Umbilical cord (tissue), 2 donors: ENCODE measurements at places on chromosomes 3 and 15.

GRCh38 chr3:54843352-54843751 is 84.5 kb downstream of the LRTM1 start:
- no peak for DNase-seq

DNA sequence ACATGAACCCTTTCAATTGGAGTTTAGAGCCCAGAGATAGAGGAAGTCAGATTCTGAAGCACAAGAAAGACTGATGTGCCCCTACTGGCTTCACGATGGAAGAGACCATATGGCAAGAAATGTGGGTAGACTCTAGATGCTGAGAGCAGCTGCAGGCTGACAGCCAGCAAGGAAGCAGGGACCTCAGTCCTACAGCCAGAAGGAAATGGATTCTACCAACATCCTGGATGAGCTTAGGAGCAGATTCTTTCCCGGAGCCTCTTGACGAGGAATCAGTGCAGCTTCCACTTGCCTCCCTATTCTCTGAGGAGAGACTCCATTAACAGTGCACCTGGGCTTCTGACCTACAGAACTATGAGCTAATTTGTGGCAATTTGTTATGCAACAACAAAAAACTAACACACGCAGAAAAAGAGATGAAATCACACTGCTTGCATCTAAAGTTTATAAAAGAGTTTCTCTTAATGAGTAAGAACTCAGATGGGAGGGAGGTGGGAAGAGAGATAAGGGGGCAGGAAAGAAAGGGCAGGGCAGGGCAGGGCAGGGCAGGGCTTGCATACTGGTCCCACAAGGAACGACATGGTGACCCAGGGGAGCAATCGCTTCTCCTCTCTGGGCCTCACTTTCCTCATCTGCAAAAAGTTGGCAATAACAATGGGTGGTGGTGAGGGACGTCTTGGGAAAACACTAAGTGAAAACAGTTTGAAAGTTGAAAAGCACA is 440.9 kb downstream of the FOXP1 start:
- DNase-seq, result no peak

DNA sequence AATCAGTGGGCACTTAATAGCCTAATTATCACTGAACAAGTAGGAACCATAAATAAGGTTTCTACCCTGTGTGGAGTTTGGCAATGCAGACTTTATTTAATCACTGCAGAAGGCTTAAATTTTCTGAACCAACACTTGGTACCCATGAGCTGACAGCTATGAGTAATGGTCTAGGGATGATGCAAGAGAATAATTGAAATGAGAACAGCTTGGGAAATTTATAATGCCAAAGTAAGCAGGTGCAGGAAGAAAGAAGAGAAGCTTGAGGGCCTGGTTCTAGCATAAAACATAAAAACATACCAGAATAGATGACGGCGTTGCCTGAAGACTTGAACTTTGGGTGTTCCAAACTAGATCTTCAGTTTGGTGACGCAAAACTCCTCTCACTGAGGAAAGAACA is 67.0 kb downstream of the IMPG2 start:
- DNase-seq, result no peak

DNA sequence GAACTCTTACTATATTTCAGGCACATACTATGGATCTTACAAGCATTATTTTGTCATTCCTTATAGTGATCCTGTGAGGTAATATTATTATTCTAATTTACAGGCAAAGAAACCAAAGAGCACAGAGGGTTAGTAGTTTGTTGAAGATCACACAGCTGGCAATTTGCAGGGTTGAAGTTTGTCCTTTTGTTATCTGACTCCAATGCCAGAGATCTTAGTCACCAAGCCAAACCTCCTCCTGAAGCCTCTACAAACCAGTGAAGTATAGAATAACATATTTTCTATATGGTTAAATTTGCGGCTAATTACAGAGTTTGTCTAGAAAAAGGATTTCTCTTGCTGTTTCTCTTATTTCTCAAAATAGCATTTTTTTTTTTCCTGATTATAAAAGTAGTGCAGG is 11.2 kb downstream of the ISLR2 start:
- DNase-seq, result no peak

- DNase-seq, result peak; percentile 77
These were observed 3.1 kb downstream of the CMTM6 start for GRCh38 chr3:32499585-32499984.

DNA sequence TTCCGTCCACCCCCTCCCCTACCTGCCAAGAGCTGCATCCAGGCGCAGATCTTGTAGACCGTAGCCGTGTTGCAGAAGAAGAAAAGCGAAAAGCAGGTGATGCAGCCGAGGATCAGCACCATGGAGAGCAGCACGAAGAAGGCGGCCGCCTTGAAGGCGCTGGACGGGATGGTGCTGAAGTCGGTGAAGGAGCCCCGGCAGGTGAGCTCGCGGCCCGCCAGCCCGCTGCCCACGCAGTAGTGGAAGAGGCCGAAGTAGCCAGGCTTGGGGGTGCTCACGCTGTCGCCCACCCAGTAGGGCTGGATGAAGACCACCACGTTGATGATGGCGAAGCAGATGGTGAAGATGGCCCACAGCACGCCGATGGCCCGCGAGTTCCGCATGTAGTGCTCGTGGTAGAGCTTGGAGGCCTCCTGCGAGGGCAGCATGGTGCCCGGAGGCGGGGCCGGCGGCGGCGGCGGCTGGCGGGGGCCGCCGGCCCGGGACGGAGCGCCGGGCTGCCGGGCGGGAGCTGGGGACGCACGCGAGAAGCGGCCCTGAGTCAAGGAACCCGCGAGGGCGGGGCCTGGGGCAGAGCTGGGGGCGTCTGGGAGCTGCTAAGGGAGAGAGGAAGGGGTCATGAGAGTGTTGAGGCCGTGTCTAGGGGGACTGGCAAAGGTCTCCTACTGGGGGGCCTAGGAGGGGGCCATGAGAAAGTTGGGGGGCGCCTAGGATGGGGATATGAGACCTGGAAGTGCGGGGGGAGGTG is 1.2 kb downstream of the LHFPL4 start:
- DNase-seq, result peak; percentile 61

DNA sequence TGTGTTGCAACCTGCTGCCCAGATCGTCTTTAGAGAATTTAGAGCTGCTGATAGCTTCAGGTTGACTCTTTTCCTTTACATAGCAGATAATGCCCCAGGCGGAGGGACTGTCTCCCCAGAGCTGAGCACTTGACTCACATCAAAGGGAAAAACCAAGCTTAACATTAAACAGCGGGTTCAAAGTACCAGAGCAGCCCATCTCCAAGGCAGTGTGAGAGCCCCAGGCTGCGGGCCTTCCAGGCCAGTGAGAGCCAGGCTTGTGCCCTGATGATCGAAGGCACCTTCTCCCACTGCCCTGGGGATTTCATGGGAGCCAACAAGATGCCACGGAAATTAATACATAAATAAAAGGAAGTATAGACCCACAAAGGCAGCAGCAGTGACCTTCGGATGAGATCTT is 275.6 kb downstream of the XXYLT1 start:
- DNase-seq, result no peak

DNA sequence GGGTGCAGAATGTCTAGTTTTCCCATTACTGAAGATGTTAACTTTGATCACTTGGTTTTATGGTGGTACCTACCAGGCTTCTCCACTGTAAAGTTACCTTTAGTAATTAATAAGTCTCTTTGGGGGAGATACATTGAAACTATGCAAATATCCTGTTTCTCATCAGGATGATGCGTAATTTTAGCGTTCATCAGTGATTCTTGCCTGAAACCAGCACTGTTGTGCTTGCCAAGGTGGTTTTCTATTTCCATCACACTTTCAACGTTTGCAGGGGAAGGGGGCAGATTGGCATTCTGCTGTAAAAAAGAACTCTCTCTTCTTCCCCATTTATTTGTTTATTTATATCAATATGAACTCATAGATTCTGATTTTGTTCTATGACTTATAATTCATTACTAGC is 61.0 kb downstream of the SSR3 start:
- no peak for DNase-seq

- DNase-seq, result no peak
These were observed 2.8 kb downstream of the UBE2E1 start for GRCh38 chr3:23808525-23808924.

GRCh38 chr3:155352900-155353490 is 59.5 kb upstream of the STRIT1 start:
- DNase-seq, result peak; percentile 72

DNA sequence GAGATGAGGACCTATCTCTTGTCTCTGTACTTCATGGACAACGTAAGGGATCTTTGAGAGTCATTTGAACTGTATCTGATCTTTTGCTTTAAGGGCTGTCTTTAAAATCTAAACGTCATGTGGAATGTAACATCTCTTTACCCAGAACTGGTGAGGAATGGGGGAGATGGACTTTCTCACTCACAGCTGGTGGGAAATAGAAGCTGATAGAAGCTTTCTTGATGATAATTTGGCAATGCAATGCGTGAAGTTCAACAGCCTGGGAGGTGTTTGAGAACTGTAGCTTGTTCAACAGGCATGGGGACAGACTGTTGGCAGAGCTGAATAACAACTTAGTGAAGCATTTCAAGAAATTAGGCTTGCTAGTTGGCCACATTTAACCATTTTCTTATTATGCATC is 21.5 kb upstream of the RORA start:
- no peak for DNase-seq

DNA sequence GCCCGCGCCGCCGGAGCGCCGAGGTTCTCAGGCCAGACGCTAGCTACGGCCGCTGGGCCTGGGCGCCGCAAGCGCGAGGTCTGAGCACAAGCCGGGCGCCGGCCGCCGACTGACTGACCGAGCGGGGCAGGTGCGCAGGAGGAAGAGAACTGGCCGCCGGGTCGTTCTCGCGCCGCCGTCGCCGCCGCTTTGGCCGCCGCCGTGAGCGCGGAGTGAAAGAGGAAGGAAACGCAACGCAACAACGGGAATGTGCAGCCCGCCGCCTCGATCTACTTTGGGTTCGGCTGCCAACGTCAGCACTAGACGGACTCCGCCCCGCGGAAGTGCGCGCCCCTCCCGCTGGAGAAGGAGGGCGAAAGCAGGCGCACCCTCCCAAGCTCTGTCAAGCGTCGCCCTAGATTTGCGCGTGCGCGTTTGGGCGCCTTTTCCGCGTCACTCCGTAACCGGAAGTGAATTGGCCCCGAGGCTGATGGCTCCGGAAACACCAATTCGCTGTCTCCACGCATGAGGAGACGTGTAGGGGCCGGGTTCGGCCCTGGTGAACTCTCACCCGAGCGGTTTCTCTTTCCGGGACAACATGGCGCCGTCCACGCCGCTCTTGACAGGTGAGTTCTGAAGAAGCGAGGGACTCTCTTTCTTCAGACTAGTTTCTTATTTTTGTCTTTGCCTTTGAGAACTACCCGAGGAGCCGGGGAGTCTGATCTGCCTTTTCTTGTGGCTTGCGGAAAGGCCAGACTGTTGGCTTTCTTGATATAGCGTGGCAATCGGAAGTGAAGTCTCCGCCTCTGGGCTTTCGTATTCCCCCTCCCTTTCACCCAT is at the start of the genes EIF2A and SERP1:
Gene EIF2A, plus strand, starts transcription at position 562 of the 819 bp plus-strand sequence. Its CDS starts 16 bp downstream, at position 578.
Gene SERP1, minus strand, starts transcription at position 271 of the 819 bp plus-strand sequence. CDS start 361 bp downstream, outside the sequence.
- DNase-seq, result peak; percentile 100

DNA sequence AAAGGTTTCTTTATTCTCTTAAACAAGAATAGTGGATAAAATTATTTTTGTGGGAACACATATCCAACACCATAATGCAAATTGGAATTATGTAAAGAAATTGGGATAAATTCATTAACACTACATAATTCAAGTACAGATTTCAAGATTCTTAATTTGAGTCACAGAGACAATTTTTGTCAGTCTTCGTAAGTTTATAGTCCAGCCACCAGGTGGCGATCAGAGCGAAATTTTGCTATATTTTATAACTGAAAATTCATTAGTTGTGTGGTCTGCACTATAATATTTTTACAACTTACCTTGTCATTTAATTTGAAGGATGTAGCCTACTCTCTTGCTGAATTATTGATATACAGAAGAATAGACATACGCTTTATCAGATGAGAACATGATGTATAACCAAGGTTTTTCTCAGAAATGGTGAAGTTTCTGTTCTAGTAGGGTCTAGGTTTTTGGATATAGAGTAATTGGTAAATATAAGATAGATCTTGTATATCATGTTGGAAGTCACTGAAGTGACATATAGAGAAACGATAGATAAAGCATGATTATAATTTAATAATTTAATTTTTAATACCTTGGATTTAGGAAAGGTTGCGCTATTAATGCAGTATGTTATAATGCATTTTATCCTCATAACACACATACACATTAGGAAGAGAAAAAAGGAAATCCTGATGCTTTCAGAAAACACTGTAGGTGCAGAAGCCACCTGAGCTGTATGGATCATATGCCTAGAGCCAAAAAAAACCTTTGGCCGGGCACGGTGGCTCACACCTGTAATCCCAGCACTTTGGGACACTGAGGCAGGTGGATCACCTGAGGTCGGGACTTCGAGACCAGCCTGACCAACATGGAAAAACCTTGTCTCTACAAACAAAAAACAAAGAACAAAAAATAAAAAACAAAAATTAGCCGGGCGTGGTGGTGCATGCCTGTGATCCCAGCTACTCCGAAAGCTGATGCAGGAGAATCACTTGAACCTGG is 31.7 kb downstream of the PLSCR4 start:
- DNase-seq, result peak; percentile 42

DNA sequence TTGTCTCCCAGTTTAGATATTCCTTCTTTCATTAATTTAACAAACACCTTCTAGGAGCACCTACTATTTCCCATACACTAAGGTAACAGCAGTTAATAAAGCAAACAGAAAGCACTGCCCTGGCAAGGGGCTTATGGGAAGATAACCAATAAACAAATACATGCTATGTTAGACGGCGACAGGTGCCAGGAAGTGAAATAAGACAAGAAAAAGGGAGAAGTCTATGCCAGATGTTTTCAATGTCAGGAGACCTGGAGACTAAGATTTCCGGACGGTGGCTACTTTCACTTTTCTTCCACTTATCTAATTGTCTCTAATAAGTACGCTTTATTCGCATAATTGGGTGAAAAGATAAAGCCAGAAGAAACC is 32.5 kb upstream of the ZNF445 start:
- no peak for DNase-seq

GRCh38 chr3:194305356-194306108 is 45.6 kb downstream of the CPN2 start:
- DNase-seq, result no peak

DNA sequence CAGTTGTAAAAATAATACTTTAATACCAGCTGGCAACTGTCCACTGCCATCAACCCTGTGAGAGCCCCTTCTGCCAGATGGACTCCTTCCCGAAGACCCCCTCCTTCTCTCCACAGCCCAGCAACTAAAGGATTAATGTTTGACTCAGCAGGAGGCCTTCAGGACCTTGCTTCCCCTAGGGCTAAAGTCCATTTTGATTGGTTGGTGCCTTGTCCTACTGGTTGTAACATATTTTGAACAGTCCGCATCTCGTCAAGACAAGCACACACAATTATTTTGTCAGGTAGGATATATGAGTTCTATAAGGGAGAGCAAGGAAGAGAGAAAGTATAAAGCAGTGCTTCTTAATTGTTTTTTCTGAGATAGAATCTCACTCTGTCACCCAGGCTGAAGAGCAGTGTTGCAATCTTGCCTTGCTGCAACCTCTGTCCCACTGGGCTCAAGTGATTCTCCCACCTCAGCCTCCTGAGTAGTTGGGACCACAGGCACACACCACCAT is 18.6 kb downstream of the ACOX2 start:
- DNase-seq, result peak; percentile 77

- no peak for DNase-seq
These were observed 24.7 kb upstream of the DYNC1LI1 start for GRCh38 chr3:32595323-32595722.

DNA sequence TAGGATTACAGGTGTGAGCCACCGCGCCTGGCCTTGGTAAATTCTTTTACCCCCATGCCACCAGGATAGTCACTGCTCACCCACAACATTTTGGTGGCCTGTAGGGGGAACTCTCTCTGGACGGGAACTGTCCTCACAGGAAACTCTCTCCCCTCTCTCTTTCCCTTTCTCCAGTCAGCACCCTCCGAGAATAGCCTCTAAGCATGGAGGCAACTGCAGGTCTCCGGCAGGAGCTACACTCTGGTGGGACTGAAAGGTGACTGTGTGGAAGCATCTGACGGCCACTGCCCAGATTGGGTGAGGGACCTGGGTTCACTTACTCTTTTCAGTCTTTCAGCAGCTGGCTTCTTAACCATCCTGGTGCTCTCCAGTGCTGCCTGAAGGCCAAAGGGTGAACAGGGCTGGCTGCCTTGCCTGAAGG is 21.3 kb downstream of the TRANK1 start:
- no peak for DNase-seq
